ENCODE measurements at places on chromosomes 7 and 10. TPM values are rescaled to one million over a fixed set of nuclear protein-coding genes. Genes with fewer than 3 reads are reported as not detected.

Gene SPDYE3
- total RNA-seq = not detected

Gene COL1A2
- total RNA-seq = 805 TPM

Gene CPVL
- total RNA-seq = 48.3 TPM

Gene ZDHHC4
- total RNA-seq = 69.9 TPM

Gene GPC2
- total RNA-seq = 1.7 TPM

Gene LRIT1
- total RNA-seq = not detected

Gene CDH23
- total RNA-seq = 3.9 TPM

Gene CHRM2
- total RNA-seq = 0.40 TPM

Gene TAS2R5
- total RNA-seq = 2.5 TPM

Gene TMEM130
- 0.36 TPM for total RNA-seq

Gene DPP6
- 0.05 TPM for total RNA-seq

Gene GIMAP8
- 2.5 TPM for total RNA-seq

DNA sequence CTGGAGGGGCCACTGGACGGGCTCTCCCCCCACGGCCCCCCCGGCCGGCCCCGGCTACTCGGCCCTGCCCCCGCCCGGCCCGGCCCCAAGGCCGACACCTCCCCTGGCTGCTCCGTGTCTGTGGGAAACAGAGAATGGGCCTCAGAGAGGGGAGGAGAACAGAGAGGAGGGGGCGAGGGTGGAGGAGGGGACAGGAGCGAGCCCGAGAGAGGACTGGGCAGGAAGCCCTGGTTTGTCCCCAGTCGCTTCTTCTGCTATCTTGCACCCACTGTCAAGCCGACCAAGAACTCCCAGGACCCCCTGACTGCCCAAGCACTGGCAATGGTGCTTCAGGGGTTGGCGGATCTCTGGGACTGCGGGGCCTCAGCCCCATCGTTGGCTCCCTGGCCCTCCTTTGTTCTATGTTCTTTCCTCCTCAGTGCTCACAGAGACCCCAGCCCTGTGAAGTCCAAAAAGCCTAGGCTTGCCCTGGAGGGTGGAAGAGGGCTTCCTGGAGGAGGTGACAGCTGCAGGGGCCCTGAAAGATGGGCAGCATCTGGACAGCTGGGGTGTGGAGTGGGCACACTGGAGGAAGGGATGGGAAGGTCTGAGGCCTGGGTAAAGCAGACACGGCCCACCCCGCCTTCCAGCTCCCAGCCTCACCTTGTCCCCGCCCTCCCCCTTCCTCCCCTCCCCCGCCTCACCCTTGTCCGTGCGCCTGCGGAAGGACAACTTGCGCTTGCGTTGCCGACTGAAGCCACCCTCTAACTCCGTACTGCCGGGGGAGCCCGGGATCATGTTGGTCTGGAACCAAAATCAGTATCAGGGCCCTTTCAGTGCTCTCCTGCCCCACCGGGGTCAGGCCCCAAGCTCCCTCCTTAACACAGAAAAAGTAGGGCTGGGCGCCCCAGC is 30.1 kb downstream of the KCNH2 start:
- DNase-seq = no peak

- no peak for DNase-seq
Observed at GRCh38 chr7:152602962-152603361, 73.0 kb downstream of the XRCC2 start.

DNA sequence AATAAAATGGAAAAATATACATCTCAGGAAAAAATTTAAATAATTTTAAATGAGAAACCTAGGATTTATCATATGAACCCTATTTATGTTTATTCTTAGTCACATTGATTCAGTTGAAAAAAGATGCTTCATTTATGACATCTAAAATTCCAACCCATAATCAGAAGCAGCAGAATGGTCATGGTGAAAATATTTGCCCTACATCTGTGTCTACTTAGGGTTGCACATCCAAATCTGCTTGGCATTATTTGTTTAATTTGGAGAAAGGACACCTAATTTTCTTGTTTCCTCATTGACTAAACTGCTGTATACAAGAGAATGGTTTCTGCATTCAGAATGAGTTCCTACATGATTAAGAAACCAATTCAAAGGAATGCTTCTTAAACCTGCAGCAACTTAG is 72.9 kb upstream of the SKAP2 start:
- DNase-seq = no peak

- no peak for DNase-seq
Observed at GRCh38 chr10:121521794-121522556, 76.3 kb downstream of the FGFR2 start.

DNA sequence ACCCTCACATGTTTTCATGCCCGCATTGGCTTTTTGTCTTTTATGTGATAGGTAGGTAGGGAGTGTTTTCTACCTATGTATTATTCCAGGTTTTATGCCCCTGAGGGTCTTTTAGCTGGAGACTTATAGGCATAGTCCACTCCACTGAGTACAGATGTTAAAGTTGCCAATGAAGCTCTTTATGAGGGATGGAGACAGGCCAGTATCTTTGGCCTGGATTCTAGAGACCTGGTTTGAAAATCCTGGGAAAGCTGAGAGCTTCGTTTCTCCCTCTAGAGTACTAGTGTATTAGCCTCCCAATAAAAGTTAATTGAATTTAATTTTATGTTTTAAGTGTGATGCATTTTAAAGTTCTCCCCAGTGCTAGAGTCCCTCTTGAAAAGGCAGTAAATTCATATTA is 854.1 kb downstream of the LRMDA start:
- DNase-seq = no peak

GRCh38 chr10:47098964-47099363 is 187.7 kb downstream of the PTPN20 start:
- DNase-seq = no peak

DNA sequence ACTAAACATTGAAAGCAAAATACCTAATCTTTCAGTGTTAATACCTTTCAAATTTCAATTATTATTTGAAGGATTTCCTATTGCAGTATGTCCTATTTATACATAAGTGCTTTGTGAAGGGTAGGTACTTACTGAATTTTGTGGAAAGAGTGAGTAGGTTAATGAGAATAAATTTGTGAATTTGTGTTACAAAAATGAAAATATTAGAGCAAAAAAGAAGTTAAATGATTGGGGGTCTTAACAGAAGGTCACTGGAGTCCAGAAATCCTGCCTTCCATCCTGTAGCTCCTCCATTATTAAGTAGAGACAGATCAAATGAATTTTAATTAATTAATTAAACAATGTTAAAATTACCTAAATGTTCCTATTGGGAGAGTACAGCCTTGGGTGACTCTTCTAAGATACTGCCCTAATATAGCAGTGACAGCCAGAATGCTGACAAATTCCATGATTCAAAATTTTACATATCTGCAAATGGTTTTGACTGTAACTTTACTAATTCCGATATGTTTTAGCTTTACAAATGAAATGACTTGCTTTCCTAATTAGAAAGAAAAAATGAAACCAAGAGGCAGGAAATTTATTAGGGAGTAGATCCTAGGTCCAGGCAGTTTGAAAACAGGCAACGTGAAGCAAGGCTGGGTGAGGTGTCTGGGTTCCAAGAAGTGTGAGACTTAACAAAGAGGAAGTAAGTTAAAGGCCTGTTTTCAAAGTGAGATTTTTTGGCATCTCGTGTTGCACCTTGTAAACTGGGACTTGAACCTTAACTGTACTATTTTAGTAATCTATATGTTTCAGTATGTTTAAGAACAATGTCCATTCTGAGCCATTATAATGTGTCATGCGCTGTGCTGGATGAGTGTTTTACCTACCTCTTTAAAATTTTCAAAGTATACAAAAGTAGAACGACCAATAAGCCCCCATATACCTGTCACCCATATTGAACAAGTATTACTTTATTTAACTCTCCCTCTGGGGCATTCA is 1.5 kb downstream of the PIK3CG start:
- no peak for DNase-seq

DNA sequence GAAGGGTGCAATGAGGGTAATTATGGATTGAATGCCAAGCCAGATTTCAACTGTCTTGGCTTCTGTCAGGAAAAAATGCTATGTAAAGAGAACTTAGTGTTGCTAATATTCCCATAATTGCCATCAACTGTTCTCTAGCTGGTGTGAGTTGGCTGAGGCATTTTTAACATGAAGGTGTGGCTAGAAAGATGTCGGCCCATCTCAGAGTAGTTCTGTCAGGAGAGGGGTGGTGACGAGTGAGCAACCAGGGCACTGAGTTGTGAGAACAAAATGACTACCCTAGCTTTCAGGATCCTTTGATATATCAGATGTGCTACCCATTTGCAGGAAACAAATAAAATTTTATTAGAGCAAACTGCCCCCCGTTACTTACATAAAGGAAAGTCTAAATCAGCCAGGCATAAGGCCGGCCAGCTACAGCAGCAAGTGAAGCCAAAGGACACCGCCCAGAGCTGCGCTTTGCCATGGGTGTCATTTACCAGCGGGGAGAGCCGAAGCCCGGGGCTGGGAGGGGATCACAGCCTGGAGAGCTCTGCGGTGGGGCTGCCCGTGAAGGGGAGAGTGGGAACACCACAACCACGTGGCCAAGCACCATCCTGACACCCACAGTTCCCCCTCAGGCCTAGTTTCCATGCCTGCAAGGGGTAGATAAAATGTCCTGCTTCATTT is 141.4 kb downstream of the ICA1 start:
- DNase-seq = no peak

- no peak for DNase-seq
Observed at GRCh38 chr7:92973974-92974373, 137.6 kb upstream of the CDK6 start.

GRCh38 chr10:77849039-77849664 is 77.4 kb downstream of the DLG5 start:
- DNase-seq = no peak

DNA sequence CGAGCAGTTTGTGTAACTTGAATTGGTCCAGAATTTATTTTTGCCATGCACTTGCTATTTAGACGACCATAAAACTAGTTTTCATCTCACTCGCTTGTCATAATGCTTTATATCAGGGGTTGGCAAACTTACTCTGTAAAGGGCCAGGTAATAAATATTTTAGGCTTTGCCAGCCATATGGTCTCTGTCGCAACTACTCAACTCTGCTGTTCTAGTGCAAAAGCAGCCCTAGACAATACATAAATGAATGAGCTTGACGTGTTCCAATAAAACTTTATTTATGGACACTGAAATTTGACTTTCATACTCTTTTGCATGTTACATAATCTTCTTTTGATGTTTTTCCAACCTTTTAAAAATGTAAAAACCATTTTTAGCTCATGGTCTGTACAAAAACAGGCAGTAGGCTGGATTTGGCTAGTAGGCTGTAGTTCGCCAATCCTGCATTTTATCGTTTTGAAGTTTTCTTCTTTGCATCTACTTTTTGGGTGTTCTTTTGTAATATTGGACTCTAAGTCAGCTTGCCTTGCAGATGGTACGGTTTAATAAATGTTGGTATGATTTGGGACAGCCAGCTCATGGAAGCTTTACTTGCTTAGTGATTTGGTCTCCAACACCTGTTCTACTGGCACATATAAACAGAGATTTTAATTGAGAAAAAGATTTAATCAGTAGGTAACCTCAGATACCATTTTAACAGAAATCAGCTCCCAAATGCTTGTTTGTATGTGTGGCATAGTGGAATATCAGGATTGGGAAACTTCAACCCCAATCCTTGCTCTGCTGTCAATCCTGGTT is 25.6 kb downstream of the SND1 start:
- no peak for DNase-seq

DNA sequence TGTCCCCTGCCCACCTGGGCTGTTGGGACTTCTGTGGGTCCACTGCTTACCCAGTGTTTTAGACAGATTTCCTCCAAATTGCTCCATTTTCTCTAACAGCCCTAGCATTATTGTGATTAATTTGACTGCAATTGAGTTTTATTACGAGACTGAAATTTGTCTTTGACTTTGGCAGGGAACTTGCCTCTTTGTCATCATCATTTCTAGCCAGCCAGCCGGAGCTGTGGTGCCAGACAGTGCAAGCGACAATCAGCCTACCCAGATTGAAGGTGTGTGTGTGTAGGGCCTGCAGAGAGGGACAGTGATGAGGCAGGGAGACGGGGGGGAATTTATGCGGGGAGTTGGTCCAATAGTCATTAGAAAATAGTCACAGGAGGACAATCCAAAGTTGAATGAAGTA is 743.0 kb downstream of the NRG3 start:
- no peak for DNase-seq

DNA sequence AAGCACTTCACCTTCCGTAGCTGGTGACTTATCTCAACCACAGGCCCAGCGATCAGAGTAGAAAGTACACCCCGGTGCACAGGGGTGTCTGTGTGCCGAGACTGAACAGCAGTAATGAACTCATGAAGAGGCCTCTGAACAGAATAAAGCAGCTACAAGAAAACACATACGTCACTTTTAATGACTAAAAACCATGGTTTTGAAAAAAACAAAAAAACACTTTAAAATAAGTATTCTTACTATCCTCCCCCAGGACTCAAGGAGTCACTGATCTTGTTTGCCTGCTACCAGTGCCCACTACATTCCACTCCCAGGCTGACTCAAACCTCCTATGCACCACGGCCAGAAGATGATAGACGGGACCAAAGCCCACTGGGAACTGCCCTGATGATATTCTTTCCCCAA is 53.8 kb downstream of the NCAPG2 start:
- DNase-seq = no peak

DNA sequence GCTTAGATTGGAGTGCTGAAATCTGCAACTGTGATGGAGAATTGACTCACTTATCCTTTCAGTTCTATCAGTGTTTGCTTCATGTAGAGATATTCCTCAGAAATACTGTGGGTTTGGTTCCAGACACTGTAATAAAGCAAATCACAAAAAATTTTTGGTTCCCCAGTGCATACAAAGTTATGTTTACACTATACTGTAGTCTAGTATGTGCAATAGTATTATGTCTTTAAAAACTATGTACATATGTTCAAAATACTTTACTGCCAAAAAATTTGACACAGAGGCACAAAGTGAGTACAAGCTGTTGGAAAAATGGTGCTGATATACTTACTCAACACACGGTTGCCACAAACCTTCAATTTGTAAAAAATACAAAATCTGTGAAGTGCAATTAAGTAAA is 112.5 kb downstream of the EPC1 start:
- DNase-seq = no peak

GRCh38 chr10:59138052-59138451 is 38.4 kb upstream of the PHYHIPL start:
- no peak for DNase-seq

DNA sequence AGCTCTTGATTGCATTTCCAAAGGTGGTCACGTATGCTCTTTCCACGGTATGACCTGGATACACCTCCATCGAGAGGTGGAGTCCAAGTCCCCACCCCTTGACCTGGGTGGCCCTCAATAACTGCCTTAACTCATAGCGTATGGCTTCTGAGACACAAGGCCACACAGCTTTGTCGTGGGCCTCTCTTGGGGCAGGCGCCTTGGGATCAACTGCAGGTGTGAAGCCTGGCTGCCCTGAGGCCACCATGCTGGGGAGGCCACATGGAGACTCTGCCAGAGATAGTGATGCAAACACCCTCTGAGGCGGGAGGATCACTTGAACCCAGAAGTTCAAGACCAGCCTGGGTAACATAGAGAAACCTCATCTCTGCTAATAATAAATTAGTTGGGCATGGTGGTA is 30.7 kb upstream of the RASGEF1A start:
- DNase-seq = no peak
